ENCODE measurements at places on chromosomes 3 and 15.

GRCh38 chr15:96817900-96818299 lies 487.4 kb downstream of the NR2F2 start:
- no peak for DNase-seq

- no peak for DNase-seq
Measured at GRCh38 chr15:89330881-89331595, 3.6 kb downstream of the POLG start.

GRCh38 chr3:52532838-52533622 lies 627 bp downstream of the NT5DC2 start:
- DNase-seq: peak; percentile 84

DNA sequence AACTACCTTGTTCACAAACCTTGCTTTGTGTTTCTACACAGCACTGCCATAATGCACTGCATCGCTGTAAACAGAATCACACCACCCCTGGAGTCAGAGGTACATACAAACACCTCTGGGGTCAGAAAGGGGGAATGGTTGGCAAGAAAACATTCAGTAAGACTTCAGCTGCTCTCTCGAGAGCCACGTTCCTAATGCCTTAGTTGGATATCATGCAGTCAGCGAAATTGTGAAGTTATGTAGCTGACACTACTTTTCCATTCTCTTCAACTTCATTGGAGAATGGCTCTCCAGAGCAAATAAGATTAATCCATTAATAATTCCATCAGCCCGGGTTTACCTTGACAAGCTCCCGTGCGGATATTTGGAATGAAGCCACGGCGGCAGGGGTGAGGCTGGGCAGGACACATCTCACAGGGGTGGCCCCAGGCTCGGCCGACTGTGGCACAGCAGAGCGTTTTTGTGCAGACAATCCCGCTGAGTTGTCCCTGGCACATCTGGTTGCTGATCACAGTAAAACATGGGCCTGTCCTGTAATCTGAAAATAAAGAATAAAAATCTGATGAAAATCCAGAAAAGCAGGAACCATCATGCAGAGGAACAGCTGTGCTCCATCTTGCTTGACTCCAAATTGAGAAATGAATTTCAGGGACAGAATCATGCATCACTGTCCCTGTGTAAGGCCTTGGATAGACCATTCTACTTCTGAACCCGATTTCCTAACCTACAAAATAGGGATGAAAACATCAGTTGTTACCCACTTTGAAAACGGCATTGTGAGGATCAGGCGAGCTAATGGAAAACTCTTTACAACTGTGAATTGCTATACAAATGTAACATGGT lies 108.0 kb downstream of the FBN1 start:
- DNase-seq: no peak

- DNase-seq: no peak
Measured at GRCh38 chr3:79986338-79986737, 218.5 kb upstream of the ROBO1 start.

DNA sequence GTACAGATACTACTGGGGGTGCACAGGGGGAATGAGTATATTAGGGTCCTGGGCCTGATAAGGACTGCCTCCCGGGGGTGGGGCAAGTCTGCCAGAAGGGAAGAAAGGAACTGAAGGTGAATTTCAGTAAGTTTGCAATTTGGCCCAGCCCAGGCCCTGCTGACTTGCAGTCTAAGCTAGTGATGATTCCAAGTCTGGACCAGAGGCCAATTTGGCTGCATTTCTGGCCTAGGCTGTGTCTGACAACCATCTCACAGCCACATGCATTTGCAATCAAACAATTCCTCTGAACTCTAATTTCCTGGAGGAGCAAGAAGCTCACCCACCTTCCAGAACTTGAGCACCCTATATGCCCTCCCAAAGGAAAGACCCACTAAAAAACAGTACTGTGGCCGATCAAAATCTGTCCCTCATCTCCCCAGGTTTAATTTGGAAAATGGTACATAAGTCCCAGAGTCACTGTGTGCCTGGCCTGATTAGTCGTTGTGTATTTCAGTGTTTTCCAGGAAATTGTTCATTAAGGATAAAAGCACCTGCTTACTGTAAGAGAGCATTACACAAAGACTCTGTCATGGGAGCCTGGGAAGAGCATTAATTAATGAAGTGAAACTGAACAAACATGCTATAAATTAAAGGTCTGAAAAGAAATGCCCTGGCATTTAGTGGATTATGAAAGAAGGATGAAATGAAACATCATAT lies 114.5 kb downstream of the MEGF11 start:
- DNase-seq: no peak

- DNase-seq: no peak
Measured at GRCh38 chr3:124888482-124889441, 1.6 kb upstream of the ITGB5 start.

- no peak for DNase-seq
Measured at GRCh38 chr15:41161736-41162135, 45.7 kb upstream of the INO80 start.

GRCh38 chr15:28922707-28923012 lies 36.9 kb downstream of the APBA2 start:
- DNase-seq: peak; percentile 46

DNA sequence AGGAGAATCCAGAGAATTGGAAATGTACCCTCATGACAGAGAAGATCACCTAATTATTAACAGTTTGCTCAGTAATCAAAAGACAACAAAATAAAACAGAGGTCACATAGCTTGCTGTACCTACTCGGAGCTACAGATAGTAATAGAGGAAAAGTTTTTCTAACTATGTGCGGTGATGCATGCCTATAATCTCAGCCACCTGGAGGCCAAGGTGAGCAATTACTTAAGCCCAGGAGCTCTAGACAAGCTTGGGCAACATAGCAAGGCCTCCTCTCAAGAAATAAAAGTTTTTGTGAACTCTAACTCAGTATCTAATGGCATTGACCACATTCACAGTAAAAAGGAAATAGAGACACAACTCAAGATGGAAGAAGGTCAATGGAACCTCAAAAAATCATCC lies 243.6 kb downstream of the ATP8B4 start:
- DNase-seq: no peak

- DNase-seq: no peak
Measured at GRCh38 chr3:15387735-15388134, 39.6 kb downstream of the METTL6 start.

DNA sequence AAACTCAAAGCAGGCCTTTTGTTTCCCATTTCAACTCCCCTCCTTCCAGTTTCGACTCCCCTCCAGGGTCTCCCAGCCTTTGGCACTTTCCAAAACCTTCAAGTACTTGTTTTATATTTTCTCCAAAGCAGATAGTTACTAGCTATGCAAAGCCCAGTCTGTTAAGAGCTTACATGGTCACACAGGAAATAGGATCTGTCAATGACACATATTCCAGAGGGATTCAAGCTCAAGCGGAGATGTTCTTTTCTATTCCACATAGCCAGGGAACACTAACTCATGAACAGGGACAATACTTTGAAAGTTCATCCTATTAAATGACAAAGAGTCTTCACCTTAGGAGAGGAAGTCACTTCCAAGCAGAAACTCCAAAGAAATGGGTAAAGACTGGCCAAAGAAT lies 18.6 kb downstream of the SUCLG2 start:
- no peak for DNase-seq

- no peak for DNase-seq
Measured at GRCh38 chr3:65927576-65927975, 111.1 kb downstream of the MAGI1 start.

GRCh38 chr3:128841926-128842920 lies 37.2 kb upstream of the ACAD9 start:
- peak; percentile 42 for DNase-seq

GRCh38 chr3:71694358-71694999 lies 30.7 kb downstream of the EIF4E3 start:
- no peak for DNase-seq

DNA sequence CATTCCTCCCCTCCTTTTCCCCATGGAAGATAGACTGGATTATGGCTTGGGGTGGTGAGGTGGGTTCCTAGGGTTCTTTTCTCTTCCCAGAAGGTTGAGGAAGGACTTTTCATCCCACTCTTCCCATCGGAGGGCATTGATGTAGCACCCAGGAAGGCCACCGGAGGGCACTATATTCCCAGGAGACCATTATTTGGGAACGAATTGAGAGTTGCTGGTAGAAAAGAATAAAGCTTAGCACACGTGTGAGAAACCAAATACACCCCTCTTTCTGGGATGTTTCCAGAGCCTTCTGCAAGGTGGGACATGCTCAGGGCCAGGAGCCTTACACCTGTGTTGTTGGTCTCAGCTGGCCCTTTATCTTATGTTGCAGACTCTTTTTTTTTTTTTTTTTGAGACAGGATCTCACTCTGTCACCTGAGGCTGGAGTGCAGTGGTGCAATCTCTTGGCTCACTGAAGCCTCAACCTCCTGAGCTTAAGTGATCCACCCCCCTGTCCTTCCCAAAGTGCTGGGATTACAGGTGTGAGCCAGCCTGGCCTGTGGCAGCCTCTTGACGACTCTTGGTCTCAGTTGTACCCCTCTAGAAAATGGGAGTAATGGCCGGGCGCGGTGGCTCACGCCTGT lies 6.3 kb upstream of the CDC25A start:
- no peak for DNase-seq

DNA sequence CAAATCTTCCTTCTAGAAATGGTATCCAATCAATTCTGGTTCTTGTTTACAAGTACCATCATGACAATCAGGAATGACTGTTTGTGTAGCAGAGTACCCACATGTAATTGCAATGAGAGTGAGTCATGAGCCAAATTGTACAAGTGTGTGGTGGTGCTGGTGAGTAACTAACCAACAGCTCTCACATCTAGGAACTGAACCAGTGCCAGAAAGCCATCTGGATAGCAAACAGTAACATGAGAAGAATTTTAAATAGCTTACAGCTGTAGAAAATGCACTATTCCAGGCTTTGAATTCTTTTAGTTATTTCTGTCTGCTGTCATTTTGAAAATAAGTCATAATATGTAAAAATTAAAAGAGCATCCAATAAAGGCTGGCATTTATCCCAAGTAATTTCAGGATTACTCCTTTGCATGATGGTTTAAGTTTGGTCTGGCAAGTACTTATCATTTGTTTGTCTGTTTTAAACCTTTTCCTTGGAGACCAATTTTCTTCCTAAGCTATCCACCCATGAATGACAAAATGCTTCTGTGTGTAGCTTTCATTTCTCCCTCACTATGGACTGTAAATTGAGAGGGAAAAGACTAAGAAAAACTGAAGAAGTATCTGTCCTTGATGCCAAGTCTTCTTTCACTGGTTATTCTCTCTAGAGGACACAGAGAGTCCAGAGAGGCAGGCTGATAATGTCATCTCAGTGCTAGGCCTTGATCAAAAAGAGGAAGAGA lies 60.0 kb downstream of the PIK3CB start:
- no peak for DNase-seq

DNA sequence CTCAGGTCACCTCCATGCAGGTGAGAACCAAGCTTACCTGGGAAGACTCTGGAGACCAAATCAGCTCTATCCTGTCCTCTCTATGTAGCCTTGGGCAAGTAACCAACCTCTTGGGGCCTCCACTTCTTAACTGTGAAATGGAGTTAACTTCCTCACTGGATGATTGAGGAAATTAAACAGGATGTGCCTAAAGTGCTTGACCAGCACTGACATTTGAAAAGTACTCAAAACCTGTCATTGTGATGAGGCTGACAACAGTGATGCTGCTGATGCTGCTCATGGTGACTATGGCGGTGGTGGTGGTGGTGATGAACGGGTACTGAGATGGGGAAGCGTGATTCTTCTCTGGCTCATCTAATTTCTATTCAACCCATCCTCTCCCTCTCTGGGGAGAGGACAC lies 22.3 kb downstream of the VIPR1 start:
- no peak for DNase-seq

DNA sequence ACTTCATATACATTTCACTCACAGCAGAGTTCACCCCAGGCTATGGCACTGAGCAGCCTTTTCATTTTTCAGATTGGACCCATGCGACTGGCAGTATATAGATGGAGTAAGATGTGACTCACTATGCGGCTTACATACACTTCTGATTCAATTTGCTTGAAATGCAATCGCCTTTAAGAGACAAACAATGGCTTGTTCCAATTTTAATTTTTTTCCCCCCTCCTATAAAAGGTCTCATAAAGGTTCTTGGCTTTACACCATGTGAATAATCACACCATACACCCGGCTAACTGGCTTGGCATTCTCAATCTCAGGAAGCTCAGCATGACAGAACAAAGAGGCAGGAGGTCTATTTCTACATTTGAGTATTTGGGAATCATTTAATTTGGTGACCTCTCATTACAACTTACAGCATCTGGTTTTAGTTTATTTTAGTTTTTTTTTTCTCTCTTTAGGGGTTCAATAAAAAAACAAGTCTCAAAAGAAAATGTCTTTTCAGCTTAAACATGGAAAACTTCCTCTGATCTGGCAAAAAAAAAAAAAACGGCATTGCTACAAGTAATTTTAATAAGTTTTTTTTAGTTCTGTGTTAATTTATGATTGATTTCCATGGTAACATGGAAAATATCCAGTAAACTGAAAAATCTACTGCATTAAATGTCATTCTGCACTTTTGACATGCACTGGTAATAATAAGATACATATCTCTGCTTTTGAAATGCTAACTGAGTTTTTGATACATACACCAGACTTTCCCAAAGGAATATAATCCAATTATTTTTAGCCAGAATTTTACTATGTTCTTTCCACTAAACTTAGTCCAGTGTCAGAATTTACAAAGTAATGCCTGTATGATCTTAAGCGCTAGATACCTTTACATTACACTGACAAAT lies 38.8 kb downstream of the GADL1 start:
- no peak for DNase-seq

- DNase-seq: no peak
Measured at GRCh38 chr3:127911421-127911931, 3.6 kb upstream of the KBTBD12 start.

DNA sequence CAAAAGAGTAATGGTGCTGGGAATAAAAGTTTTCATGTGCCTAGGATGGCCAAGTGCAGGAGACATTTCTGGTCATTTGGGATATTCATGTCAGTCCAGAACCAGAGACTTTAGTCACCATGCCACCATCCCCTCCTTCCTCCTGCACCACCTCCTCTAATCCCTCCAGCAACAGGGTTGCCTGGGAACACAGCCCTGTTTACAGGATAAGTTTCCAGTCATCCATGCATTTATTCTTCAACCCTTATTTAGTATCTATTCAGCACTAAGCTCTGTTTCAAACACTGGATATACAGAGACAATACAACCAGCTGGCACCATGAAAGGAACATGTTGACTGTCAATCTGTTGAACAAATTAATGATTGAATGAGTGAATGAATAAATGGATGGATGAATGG lies 211.7 kb downstream of the CLSTN2 start:
- no peak for DNase-seq

- DNase-seq: no peak
Measured at GRCh38 chr3:17974206-17974841, 231.9 kb upstream of the TBC1D5 start.

DNA sequence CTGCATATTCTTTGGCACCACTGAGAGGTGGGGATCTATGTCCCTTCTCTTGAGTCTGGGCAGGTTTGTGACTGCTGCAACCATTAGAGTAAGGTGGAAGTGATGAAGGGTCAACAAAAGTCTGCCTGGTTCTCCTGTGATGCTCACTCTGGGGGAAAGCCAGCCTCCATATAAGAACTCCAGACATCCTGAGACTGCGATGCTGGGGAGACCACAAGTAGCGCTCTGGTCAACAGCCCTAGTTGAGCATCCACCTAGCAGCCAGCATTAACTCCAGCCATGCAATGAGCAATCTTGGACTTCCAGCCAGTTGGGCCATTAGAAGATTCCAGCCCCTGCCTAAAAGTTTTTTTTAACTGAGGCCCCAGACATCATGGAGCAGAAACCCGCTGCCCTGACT lies 62.8 kb downstream of the SCN11A start:
- DNase-seq: no peak

GRCh38 chr15:84588053-84588874 lies 12.5 kb upstream of the ZSCAN2 start:
- DNase-seq: peak; percentile 96

GRCh38 chr3:8768364-8769087 lies 887 bp downstream of the OXTR start:
- no peak for DNase-seq

GRCh38 chr15:50144341-50145120 lies 25.5 kb upstream of the ATP8B4 start:
- no peak for DNase-seq

Measured in spleen (tissue), 13 donors.